A172 (cell line): ENCODE measurements at places on chromosomes 2 and 18. TPM values are rescaled to one million over a fixed set of nuclear protein-coding genes. Genes with fewer than 3 reads are reported as not detected.

DNA sequence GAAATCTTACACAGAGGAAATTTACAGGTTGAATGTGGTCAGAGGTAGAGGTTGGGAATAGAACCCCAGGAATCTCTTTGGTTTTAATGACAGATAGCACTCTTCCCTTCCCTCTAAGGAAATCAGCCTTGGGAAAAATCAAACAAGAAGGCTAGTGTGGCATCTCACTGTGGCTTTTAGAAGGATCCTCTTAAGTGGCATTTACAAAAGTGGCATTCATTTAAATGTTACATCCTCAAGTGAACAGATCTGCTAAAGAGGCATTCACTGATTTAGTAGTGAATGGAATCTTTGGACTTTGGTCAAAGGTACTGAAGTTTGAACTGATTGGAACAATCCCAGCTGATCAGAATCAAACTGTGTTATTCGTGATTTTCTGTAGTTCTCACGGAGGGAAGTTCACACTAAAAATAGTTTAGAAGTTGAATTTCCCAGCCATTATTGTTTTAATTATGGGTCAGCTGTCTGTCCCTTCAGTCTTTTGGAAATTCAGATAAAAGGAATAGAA is 136.5 kb upstream of the FN1 start:
- no peak for DNase-seq

DNA sequence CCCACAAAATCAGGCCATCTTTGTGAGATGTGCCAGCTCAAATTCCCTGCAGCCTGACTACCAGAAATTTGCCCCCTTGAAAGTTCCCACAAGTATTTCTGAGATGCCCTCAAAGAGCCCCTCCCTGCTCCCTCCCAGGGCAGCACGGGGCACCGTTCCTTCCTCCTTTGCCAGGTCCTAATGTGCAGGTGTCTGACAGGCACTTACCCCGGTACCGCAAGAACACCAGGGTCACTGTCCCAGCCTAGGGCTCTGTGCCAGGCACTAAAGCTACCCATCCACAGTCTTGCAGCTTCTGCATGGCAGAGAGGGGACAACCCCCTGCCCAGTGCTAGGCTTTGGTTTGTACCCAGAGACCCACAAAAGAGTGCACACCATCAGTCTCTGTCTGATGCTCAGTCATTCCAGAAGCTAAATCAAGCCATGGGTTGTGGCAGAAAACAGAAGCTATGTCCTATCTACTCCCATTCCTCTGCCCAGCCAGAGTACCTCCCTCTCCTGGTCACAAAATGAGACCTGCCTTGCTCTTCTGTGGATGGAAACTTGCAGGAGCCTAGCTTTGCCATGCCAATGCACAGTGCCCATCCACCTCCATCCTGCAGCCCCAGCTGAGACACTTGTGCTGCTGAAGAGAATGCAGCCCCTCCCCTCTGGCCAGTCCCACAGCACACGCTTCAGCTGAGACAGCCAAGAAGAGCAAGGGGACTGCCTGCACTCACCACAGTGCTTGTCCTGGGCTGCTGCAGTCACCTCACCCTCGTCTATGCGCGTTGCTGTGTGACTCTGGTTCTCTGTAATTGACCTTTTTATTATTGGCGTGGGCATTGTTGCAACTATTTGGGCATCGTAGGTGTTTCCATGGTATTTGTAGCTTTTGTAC is 48.7 kb downstream of the INPP5D start:
- no peak for DNase-seq

Gene HRH4
- total RNA-seq: not detected in 2 replicates

Gene PRSS56
- total RNA-seq: not detected in 2 replicates

Gene STAT4
- total RNA-seq: 0.55 and 0.93 TPM in 2 replicates

Gene TGFA
- total RNA-seq: 0.31 and 1.0 TPM in 2 replicates
